ENCODE measurements at places on chromosomes 6 and 20.

GRCh38 chr20:21398109-21399004 is 1.0 kb upstream of the NKX2-4 start:
- no peak for DNase-seq

DNA sequence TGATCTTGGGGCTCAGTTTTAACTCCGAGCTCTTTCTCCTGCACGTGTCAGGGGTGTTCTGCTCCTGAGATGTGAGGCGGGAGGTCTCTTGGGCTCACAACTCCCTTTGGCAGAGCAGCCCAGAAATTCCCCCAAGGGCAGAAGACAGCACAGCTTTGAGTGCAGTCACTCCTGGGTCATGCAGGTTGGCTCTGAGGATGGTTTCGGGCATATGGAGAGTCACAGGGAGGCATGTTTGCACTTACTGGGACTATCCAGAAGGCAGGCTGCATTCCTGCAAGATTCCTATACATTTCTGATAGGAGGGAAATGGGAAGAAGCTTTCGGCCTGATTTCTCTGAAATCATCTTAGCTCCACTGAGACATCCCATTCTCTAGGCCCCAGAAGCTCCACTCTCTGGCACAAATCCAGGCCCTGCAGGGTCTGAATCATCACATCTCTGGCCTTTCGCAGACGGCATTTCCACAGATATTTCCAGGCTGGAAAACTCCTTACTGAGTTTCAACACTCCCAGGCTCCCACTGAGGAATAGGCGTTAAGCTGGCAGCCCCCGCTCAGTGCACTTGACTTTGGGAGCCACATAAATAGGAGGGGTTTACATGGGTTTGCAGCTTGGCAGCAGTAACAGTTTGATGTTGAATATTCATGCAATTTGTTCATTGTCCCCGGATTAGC is 39.7 kb downstream of the AGPAT4 start:
- peak; percentile 71 for DNase-seq

DNA sequence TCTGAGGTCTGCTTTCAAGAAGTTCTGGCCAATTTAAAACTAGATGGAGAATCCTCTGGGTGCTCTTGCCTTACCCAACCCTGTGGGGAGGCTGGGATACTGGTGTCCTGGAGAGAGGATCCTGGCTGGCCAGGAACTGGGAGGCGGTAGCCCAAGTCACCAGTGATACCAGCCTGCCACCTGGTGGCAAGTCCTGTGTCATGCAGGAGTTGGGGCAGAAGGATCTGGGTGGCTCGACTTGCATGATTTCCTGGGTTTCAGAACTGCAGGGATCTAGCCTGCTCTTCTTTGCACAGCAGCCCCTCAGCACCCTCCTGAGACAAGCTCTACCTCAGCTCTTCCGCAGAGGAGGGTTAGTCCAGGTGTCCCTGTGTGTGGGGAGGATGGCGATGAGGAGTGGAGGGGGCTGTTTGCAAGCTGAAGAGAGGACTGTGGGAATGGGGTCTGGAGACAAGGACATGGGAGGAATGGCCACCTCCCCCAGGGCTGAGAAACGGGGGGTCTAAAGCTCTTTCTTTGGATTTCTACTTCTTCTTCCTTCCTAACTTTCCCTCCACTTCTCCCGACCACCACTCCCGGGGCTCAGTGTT is 4.2 kb downstream of the KCNK17 start:
- peak; percentile 71 for DNase-seq

DNA sequence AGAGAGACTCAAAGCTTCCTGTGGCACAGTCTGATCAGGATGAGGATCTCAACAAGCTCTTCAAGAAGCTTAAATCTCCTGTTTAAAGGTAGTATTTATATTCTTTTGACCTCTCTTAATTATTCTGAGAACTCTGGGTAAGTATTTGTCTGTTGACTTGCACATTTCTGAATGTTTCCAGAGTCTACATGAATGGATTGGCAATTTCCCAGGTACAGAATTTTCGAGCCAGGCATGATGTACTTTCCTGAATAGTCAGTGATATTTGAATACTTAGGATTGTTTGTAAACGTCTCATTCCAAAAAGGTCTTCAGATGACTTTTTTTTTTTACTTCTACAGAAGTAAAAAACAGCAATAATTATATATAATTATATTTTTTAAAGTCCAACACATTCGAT is 293.4 kb downstream of the TBC1D32 start:
- DNase-seq: no peak

DNA sequence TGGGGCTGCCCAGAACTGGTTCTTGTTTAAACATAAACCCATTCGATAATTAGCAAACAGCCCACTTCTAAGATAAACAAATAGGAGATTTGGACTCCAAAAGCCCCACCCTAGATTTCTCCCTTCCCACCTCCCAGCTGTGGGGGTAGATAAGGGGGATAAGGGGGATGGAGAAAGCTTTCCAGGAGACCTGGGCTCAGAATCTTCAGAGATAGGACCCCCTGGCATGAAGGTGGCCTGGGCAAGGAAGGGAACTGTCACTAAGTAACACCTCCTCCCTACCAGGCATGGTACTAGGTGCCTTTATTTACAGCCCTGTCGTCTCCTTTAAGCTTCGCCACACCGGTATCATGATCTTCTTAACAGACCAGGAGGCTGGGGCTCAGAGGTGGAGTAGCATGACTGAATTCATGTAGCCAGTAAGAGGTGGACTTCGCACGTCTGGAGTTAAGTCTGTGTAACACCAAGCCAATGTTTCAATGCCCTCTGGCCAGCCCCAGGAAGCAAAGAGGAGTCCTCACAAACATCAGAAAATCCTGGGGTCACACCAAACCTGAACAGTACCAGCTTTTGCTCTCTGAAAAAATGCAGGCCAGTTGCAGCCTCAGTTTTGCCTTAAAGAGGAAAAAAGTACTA is 4.6 kb downstream of the SDC4 start:
- DNase-seq: no peak

DNA sequence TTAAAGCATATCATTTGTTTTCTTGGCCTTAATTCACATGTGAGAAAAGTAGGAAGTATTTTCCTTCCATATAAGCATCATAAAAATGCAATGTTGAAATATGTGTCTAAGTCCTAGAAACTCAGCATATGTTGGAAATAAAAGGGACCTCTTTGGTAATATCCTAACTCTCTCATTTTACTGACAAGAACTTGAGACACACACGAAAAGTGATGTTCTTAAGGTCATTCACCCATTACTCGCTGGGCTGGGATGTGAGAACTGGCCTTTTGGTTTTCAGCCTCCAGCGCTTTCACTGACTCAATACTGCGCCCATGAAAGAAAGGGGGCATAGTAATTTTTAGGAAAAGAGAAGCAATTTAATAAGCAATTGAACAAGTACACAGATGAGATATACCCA is 153.5 kb upstream of the SCGN start:
- no peak for DNase-seq

GRCh38 chr6:164122109-164122508 is 707.6 kb downstream of the QKI start:
- no peak for DNase-seq

Data from head of caudate nucleus (tissue), 42 donors.